ENCODE measurements at places on chromosomes 5 and 9.

- no peak for DNase-seq
Measured at GRCh38 chr9:97136421-97136820, 97.5 kb upstream of the CTSV start.

DNA sequence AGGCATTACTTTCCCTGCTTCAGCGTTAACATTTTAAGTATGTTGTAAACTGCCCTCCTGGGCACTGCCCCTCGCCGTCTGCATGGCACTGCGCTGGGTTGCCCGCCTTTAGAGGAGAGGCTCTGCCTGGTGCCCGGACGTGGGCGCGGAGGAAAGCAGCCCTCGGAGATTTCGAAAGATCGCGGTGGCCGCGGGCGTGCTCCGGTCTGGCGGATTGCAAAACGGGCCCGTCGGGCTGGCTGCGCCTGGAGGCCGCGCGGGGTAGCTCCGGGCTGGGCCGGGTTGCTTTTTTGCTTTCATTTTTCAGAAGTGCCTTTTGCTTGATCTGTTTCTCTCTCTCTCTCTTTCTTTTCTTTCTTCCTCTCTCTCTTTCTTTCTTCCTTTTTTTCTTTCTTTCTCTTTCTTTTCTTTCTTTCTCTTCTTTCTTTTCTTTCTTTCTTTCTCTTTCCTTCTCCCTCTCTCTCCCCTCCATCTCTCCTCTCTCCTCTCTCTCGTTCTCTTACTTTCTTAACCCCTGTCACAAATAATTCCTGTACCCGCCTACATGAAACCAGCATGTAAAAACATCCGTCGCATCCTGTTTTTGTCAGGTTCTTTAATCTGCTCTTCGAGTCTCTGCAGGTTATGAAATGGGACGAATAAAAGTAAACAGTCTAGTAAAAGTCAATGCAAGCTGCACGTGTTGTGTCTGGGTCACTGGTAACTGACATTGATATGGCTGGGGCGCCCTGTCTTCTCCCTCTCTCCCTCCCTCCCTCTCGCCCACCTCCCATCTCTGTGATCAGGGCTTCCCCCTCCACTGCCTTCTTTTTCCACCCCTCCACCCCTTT, 1.7 kb downstream of the FST start:
- no peak for DNase-seq

DNA sequence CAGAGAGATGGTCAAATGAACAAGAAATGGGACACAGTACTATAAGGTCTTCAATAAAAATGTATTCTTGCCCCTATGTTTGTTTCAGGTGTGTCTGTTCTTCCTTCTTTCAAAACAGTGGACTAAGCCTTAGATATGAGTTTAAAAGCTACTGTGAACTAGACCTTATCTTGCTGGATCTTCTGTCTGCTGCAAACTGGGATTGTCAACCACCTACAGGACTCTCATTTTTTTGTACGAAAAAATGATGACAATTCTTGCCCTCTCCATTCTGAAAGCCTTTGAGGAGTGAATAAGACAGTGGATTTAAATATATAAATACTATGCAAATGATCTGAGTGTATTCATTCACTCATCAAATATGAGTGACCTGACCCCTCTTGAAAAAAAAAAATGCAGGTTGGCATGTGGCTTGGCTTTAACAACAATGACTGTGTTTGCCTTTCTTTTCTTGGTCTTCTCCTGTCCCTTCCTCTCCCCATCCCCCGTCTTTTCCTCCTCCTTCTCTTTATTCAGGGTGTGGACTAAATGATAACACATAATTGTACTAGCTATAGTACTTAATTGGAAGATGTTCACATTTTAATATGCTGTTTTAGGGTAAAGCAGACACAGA, 235.5 kb upstream of the TRIM32 start:
- no peak for DNase-seq

- no peak for DNase-seq
Measured at GRCh38 chr5:38250763-38251448, 7.5 kb upstream of the EGFLAM start.

DNA sequence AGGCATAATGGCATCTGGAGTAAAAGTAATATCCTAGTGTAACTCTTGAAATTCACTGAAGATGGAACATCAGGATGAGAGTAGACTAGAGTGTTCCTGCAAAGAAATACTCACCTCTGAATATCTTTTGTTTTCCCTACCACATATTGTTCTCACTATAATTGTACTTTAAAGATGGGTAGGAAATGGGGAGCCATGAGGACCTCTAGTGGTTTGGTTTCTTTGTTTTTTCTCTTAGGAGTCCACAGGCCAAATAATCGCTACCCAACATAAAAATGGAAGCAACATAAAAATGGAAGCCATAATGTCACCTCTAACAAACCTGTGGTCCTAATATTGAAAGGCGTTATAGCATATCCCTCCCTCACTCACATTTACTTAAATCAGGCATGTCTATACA, 2375.8 kb downstream of the MAT2B start:
- no peak for DNase-seq

DNA sequence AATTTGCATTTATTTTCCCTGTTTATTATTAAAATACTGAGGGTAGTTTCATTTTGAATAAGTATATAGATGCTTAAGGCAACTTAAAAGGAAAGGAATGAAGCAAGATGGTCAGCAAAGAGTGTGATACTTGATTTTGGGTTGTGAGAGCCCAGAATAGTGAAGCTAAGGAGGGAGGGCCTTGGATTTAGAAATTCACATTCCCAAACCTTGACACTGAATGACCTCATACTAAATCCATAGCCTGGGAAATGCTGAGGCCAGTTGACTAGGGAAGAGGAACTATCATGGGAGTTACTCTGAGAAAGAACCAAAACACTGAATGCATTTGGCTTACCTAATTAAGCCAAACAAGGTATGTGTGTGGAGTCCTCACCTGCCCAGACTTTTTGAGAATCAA, 292.5 kb downstream of the SPATA31D1 start:
- no peak for DNase-seq

GRCh38 chr5:175715627-175716522, 58.0 kb downstream of the HRH2 start:
- DNase-seq = no peak

GRCh38 chr9:73202980-73203379, 51.3 kb downstream of the ANXA1 start:
- DNase-seq = no peak

- no peak for DNase-seq
Measured at GRCh38 chr5:157835041-157835440, 23.9 kb downstream of the CLINT1 start.

GRCh38 chr9:99506747-99507348, 284.8 kb downstream of the SEC61B start:
- no peak for DNase-seq

DNA sequence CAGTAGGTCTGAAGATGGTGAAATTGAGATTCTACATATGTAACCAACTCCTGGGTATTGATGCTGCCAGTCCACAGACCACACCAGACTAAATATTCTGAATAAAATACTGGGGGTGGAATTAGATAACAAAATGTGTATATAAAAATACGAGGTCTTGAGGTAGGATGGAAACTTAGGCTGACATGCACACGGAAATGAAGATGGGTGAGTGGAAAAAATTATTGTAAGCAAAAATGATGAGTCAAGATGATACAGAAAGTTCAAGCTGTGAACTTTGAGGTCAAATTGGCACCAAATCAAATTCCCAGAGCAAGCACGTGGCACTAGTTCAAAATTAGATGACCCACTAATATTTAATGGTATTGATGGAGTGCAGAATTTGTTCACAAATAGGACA, 713.4 kb upstream of the ACO1 start:
- no peak for DNase-seq

DNA sequence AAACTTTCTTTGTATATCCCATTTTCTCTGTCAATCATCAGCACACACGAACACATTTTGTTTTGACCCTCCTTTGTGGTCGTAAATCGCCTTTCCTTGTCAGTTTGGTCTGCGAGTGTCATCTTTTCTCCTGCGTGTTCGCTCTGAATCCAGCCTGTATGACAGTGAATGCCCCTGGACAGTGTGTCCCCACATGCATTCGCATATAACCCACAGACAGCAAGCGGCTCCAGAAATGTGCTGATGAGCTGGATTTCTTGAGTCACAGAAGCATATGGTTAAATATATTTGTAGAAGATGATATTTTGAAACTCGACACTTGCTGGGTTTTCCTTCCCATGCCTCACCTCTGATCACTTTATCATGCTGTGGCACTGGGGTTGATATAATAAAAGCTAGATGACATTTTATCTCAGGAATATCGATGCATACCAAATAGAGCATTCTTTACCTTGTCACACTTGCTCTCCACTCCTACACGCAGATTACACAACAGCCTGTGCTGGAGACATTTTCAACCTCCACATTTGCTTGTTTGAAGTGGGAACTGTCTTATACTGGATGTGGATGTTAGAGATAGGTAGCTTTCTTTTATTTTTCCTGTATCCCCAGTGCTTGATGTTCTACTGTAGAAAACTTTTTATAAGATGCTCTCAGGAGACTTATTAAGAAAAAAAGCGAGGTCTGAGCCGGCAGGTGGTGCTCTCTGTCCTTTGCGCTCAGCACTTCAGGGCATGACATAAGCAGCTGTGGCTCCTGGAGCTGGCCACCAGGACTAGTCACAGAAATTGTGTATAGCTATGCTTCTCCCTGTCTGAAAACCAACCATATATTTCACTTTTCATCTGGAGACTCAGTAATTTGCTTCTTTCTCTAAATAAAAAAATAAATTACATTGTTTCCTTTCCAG, 215.1 kb downstream of the SH3GL2 start:
- DNase-seq = no peak

- DNase-seq = no peak
Measured at GRCh38 chr5:116573279-116573701, 1.3 kb downstream of the SEMA6A start.

- DNase-seq = no peak
Measured at GRCh38 chr9:121283080-121283398, 15.1 kb downstream of the GSN start.

DNA sequence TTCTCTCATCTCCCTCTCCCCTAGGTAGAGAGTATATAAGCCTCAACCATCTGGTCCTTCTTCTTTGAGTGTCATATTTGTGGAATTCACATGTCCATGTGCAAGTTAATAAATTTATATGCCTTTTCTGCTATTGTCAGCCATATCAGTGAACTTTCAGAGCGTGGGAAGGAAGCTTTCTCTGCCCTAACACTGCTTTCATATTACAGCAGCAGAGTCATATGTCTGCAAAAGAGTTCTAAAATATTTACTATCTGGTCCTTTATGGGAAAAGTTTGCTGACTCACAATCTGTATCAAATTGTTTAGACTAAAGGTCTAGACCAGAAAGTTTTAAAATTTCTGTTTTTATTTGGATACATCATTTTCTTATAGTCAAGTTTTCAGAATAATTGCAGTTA, 669.0 kb downstream of the LRRC70 start:
- DNase-seq = no peak

DNA sequence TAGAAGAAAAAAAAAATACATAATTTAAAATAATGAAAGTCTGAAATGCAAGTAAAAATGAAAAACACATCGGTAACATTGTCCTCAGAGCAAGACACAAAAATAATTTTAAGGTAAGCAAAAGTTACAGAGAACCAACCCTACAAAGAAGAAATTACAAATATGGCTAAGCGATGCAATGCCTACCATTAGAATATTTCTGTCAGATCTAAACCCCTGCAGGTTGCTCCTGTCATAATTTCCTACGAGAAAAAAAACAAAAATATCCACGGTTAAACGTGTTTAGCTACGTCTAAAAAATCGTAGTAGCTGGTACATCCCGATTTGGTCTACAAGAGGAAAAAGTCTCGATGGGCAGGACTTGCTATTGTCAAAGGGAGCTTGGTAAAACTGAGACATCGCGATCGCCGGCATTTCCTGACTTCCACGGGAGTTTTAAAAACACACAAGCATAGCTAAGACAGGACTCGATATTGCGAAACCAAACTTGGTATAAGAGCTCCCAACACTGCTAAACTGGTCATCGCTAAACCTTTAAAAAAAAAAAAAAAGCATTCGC, 1.1 kb upstream of the ANXA2R start:
- DNase-seq = no peak

- no peak for DNase-seq
Measured at GRCh38 chr9:127990554-127990953, 9.8 kb upstream of the EEIG1 start.

- no peak for DNase-seq
Measured at GRCh38 chr5:33857037-33857436, 34.8 kb downstream of the ADAMTS12 start.

DNA sequence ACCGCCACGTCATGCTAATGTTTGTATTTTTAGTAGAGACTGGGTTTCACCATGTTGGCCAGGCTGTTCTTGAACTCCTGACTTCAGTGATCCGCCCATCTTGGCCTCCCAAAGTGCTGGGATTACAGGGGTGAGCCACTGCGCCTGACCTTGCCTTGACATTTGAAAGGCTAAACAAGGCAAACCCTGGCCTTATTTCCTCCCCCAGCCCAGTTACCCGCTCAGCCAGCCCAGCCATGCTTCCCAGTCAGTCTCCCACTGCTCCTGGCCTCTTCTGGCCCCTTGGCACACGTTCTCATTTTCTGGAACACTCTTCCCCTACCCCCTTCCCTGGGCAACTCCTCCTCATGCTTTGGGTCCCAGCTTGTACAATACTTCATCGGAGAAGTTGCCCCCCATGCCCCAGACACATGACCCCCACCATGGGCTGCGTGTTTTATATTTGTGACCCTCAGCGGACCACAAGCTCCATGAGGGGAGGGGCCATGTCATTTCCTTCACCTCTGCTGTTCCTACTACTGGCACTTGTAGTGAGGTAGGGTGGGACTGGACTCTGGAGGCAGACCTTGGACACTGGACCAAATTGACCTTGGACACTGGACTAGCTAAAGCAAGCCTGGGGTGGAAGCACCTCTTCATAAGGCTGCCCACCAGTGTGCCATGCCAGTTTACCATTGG, 94.4 kb upstream of the IER5L start:
- no peak for DNase-seq

- DNase-seq = no peak
Measured at GRCh38 chr9:101457003-101457402, 21.4 kb upstream of the ALDOB start.

GRCh38 chr5:127667926-127668325, 19.0 kb downstream of the CTXN3 start:
- no peak for DNase-seq

DNA sequence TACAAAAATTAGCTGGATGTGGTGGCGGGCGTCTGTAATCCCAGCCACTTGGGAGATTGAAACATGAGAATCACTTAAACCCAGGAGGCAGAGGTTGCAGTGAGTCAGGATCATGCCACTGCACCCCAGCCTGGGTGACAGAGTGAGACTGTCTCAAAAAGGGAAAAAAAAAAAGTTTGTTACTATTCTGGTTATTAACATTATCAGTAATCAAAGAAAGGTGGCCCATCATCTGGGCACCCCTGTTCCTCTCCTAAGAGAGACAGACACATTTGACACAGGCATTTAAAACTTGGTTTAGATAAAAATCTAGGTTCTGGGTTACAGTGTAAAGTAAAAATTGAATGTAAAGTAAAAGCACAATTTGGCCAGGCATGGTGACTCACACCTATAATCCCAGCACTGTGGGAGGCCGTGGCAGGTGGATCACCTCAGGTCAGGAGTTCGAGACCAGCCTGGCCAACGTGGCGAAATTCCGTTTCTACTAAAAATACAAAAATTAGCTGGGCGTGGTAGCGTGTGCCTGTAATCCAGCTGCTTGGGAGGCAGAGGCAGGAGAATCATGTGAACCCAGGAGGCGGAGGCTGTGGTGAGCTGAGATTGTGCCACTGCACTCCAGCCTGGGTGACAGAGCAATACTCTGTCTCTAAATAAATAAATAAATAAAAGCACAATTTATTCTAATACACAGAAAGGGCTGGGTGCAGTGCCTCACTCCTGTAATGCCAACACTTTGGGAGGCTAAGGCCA, 16.7 kb upstream of the PHYHD1 start:
- DNase-seq = no peak
